ENCODE measurements at places on chromosomes 4 and X. TPM values are rescaled to one million over a fixed set of nuclear protein-coding genes. Genes with fewer than 3 reads are reported as not detected.

Gene GUCY1A1
- total RNA-seq: 13.5 TPM

Gene FAM13A
- 11.2 TPM for total RNA-seq

Gene FANCB
- total RNA-seq: 6.5 TPM

Gene BRCC3
- 11.5 TPM for total RNA-seq

Gene ARHGAP24
- 53.0 TPM for total RNA-seq

Gene PDCL2
- not detected for total RNA-seq

Gene TEX13C
- not detected for total RNA-seq

Gene UGT2B10
- total RNA-seq: not detected

Gene DMP1
- total RNA-seq: not detected

Gene RADX
- total RNA-seq: 0.92 TPM

Gene PAK3
- 2.6 TPM for total RNA-seq

Gene HELT
- total RNA-seq: not detected

Gene CSAG2
- not detected for total RNA-seq

Gene SLC39A8
- total RNA-seq: 2.5 TPM

Gene CYSLTR1
- 0.26 TPM for total RNA-seq

Gene GAGE12H
- not detected for total RNA-seq

Gene SLC25A14
- 10.8 TPM for total RNA-seq

Gene XK
- 0.13 TPM for total RNA-seq

Gene FDCSP
- not detected for total RNA-seq

Gene ZNF157
- 0.12 TPM for total RNA-seq

Gene PARM1
- 3.2 TPM for total RNA-seq

Gene ADH1C
- total RNA-seq: 1.1 TPM

Gene FRMPD4
- 0.13 TPM for total RNA-seq

Gene UGT2A1
- total RNA-seq: 0.13 TPM

Gene PGAM4
- not detected for total RNA-seq

Gene DRP2
- total RNA-seq: 0.12 TPM

Gene CCDC160
- total RNA-seq: not detected

Gene PSAPL1
- not detected for total RNA-seq

Gene MAD2L1
- total RNA-seq: 11.8 TPM

Gene DKK2
- 0.66 TPM for total RNA-seq

Gene CFAP99
- 0.12 TPM for total RNA-seq

Gene COL25A1
- 0.06 TPM for total RNA-seq

Gene STS
- 9.7 TPM for total RNA-seq

Data from aortic smooth muscle cell (primary cell).